ENCODE measurements at places on chromosomes 1 and 21. TPM values are rescaled to one million over a fixed set of nuclear protein-coding genes. Genes with fewer than 3 reads are reported as not detected.

Gene RHBG
- not detected for total RNA-seq

Gene FCRL5
- not detected for total RNA-seq

Gene SH2D1B
- total RNA-seq: 0.17 TPM

- DNase-seq: no peak
- H3K4me1 ChIP-seq: peaks cover 9% of the 10 kb centered on the region
- peaks cover 81% of the 10 kb centered on the region for H3K36me3 ChIP-seq
- peak within 1 kb of the TSS; percentile 69 for H3K27ac ChIP-seq
These were observed at the start of gene ECM1 for GRCh38 chr1:150507912-150508864. ECM1 (plus strand) TSS chr1:150508109; CDS start chr1:150508210, 101 bp downstream.

GRCh38 chr1:97649591-97649990 lies 271.2 kb downstream of the DPYD start:
- DNase-seq: no peak
- H3K4me1 ChIP-seq: no peaks in the 10 kb centered on the region
- H3K27me3 ChIP-seq: no peaks in the 10 kb centered on the region
- no peaks in the 10 kb centered on the region for H3K36me3 ChIP-seq
- H3K27ac ChIP-seq: no peak overlapping the region
- no peak overlapping the region for H3K4me3 ChIP-seq

DNA sequence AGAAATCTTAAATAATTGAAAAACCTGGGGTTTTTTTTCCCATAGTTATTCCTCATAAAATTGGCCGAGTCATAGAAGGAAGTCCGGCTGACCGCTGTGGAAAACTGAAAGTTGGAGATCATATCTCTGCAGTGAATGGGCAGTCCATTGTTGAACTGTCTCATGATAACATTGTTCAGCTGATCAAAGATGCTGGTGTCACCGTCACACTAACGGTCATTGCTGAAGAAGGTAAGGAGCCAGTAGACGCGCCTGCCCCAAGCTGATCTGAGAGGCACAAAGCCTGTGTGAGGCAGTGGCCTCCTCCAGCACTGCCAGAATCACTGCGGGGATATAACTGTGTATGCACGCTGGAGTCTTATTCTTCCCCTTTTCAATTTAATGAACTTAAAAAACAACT lies 100.3 kb downstream of the PHTF1 start:
- no peaks in the 10 kb centered on the region for H3K27me3 ChIP-seq
- no peak for DNase-seq
- no peaks in the 10 kb centered on the region for H3K36me3 ChIP-seq
- no peak overlapping the region for H3K4me3 ChIP-seq
- peak overlapping the region; percentile 72 for H3K27ac ChIP-seq

- no peaks in the 10 kb centered on the region for H3K36me3 ChIP-seq
- peaks cover 17% of the 10 kb centered on the region for H3K27me3 ChIP-seq
- DNase-seq: peak; percentile 94
- peak within 1 kb of the TSS; percentile 26 for H3K4me3 ChIP-seq
- H3K4me1 ChIP-seq: peaks cover 5% of the 10 kb centered on the region
- H3K27ac ChIP-seq: no peak within 1 kb of the TSS
These were observed at the start of gene ESRRG for GRCh38 chr1:216723274-216723780. ESRRG (minus strand) TSS chr1:216723429; CDS start chr1:216723299, 130 bp downstream.

- no peak overlapping the region for H3K27ac ChIP-seq
- H3K36me3 ChIP-seq: no peaks in the 10 kb centered on the region
- no peaks in the 10 kb centered on the region for H3K4me1 ChIP-seq
- H3K4me3 ChIP-seq: no peak overlapping the region
- H3K27me3 ChIP-seq: no peaks in the 10 kb centered on the region
These were observed 102.3 kb downstream of the RPE65 start for GRCh38 chr1:68347415-68347814.
